ENCODE measurements at places on chromosomes 6 and 20. TPM values are rescaled to one million over a fixed set of nuclear protein-coding genes. Genes with fewer than 3 reads are reported as not detected.

Gene CTCFL
- not detected for total RNA-seq

- no peak for DNase-seq
Observed at GRCh38 chr6:170074907-170075306, 216.0 kb downstream of the DLL1 start.

Gene ADTRP
- not detected for total RNA-seq

DNA sequence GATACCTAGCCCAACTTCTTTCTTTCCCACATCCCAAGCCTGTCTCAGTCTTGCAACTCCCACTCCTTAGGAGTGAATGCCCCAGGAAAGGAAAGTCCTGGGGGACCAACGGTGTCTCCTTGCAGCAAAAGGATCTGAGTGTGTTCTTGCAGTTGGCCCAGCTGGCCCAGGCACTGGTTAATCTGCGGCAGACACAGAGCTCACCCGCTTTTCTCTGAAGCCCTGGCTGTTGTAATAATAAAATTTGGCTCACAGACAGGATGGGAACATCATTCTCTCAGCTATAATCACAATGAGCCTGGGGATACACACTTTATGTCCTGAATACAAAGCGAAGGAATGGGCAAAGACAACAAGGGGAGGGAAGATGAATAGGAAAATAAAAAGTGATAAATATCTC lies 287.0 kb upstream of the PRND start:
- DNase-seq, result no peak

DNA sequence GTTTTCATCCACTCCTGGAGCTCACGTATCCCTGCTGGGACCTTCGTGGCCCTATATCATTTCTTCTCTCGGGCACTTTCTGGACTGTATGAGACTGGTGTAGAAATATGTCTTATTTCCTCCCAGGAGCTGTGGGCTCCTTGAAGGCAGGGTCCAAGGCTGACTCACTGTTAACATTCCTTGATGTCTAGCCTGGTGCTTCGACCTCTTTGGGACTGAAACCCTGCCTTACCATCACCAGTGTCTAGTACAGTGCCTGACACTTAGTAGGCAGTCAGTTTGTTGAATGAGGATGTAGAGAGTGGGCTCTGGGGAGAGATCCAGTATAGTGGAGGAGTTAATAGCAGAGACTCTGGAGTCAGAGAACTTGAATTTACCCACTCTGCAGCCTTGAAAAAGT lies 23.6 kb downstream of the POFUT1 start:
- no peak for DNase-seq
